ENCODE measurements at places on chromosomes 7 and 10.

- DNase-seq: no peak
Observed at GRCh38 chr10:47277352-47278151, 22.4 kb upstream of the GDF10 start.

- DNase-seq: no peak
Observed at GRCh38 chr10:121910673-121911420, 17.0 kb downstream of the ATE1 start.

DNA sequence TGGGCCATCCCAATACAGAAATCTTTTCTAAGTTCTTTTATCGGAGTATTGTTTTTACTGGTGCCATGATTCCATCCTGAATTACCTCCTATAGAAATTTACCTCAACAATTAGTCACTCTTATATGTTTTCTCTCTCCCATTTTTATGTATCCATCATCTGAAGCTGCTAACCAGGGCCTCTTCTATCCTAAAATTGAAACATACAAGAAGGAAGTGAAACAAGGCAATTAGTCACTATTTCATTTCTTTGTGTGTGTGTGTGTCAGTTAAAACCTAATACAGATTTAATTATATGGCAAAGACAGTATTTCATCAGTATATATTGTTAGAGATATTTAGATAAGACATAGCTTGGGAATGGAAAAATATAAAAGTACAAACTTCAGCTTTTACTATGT lies 148.4 kb upstream of the AHR start:
- DNase-seq: no peak

- no peak for DNase-seq
Observed at GRCh38 chr10:71554671-71555070, 158.0 kb downstream of the CDH23 start.

DNA sequence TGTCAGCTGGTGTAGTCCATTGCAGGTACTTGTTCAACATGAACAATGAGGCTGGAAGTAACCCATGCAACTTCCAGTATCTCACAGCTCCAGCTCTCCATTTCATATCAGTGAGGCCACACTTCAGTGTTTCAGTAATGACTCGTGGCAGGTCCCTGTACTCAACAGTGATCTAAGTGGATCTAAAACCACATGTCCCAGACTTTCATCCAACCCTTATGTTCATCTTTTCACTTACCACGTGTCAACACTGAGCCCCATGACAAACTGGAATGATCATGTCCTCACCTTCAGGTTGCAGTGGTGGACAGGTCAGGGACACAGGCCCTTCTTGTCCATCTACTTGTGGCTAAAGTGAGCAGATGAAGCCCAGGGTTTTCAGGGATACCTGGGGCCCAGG lies 155.0 kb upstream of the GRB10 start:
- DNase-seq: no peak

DNA sequence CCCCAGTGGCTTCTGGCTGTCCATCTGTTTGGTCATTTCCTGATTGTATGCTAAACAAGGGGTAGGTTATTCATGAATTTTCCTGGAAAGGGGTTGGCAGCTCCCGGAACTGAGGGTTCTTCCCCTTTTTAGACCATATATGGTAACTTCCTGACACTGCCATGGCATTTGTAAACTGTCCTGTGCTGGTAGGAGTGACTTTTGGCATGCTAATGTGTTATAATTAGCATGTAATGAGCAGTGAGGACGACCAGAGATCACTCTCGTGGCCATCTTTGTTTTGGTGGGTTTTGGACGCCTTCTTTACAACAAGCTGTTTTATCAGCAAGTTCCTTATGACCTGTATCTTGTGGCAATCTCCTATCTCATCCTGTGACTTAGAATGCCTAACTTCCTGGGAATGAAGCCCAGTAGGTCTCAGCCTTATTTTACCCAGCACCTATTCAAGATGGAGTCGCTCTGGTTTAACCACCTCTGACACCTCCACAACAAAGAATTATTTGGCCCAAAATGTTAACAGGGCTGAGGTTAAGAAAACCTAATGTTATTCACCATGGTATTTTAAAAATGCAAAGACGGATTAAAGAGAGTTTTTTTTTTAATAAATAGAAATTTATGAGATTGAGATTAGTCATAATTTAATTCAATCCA lies 2.4 kb upstream of the PTN start:
- no peak for DNase-seq

- DNase-seq: no peak
Observed at GRCh38 chr7:42351316-42351935, 114.4 kb upstream of the GLI3 start.

DNA sequence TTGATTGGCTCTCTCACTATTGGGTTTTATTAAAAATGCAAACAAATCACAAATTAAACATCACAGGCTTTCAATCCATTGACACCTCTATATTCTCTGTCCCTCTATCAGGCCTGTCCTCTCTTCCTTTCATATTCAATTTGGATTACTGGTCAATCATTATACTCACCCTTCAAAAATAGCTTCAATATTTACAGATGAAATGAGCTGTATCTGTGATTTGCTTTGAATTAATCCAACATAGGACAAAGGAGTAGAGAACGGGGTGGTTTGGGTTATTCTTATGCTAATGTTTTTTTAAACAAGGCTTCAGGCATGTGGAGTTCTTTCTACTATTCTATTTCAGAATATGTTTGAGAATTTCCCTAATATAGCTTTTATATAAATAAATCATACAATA lies 2.3 kb downstream of the TAS2R39 start:
- no peak for DNase-seq

GRCh38 chr10:25306386-25306785 lies 131.6 kb downstream of the GPR158 start:
- no peak for DNase-seq

- DNase-seq: no peak
Observed at GRCh38 chr10:67789769-67790168, 48.2 kb downstream of the DNAJC12 start.

GRCh38 chr10:3472287-3473051 lies 299.9 kb upstream of the PITRM1 start:
- DNase-seq: no peak

DNA sequence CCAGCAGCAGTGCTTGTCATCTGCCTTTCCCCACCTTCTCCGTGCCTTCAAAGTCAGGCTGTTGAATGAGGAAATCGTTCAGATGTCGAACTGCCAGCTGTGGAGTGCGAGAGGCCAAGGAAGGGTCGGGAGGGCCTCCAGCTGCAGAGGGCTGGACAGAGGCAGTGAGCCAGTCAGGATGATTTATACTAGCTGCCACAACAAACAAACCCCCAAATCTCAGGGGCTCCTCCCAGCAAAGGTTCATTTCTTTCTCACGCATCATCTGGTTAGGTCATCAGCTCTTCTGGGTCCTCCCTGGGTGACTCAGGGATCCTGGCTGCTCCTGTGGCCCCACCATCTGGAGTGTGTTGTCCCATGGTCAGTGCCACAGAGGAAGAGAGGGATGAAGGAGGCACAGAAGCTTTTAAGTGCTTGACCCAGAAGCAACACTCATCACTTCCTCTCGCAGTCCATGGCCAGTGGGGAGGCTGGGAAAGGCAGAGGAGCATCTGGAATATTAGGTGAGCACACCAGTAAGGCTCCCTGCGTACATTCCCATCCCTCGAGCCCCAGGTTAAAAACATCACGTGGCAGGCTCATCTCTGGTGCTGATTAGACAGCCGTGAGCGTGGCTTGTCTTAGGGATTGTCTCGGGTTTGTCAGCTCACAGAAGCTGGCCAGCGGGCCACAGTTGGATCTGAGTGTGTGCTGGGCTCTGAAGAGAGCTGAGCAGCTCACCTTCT lies 140.7 kb downstream of the RGS10 start:
- no peak for DNase-seq

DNA sequence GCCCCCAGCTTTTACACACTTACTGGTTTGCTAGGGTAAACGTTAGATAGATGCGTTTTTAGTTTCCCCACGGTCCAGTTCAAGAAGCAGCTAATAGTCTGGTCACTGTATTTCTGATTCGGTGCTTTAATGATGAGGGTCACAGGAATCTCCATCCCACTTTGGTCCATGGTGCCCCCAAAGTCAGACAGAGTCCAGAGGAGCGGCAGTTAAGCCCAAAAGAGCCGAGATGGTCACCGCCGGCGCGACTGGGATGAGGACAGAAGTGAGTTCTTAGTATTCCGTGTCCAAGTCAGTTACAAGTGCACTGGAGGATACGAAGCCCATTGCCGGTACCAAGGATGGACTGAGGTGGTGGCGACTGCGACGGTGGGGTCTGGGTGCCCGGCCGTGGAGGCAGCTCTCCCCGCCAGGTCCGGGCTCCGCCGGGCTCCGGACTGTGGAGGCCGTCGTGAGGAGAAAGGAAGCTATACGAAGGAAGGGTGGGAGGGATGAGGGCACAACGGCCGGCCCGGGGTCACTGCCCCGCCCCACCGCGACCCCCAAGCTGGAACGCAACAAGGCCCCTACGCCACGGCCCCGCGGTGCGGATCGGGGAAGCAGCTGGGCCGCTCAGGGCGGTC lies 663 bp downstream of the HERPUD2 start:
- DNase-seq: peak; percentile 23

DNA sequence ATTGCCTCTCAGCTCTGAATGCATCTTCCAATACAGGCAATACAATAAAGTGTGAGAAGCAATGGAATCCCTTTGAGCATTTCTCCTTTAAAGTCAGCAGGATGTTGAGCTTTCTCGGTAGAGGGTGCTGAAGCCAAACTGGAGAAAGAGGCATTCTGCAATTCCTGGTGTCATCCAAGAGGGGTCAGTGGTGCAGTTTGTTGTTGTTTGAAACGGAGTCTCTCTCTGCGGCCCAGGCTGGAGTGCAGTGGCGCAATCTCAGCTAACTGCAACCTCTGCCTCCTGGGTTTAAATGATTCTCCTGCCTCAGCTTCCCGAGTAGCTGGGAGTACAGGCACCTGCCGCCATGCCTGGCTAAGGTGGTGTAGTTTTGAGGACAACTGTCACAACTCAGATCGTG lies 486.5 kb downstream of the CALN1 start:
- no peak for DNase-seq

- DNase-seq: no peak
Observed at GRCh38 chr10:14621037-14621436, 153.7 kb downstream of the FAM107B start.

DNA sequence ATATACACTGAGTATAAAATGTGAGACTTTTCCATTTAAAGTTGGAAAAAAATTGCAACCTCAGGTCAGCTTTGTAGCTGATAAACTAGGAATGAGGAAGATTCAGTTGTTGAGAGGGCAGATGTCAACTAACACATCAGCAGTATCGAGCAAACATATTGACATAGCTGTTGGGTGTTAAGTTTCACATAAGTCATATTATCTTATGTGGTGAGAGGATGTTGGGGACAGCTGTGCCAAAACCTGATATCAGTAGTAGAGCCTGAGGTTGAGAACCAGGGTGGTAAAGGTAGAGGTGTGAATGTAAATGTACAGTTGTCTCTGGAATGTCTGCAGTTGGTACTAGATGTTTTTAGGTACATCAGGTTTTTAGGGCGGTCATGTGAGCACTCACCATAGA lies 5.0 kb downstream of the ZRANB1 start:
- no peak for DNase-seq

GRCh38 chr7:85031475-85031874 lies 155.4 kb downstream of the SEMA3D start:
- DNase-seq: no peak

- no peak for DNase-seq
Observed at GRCh38 chr10:61923210-61923949, 21.9 kb downstream of the ARID5B start.

- no peak for DNase-seq
Observed at GRCh38 chr10:126439942-126440341, 51.7 kb upstream of the ADAM12 start.

GRCh38 chr7:97858221-97858620 lies 14.0 kb downstream of the ASNS start:
- DNase-seq: no peak

DNA sequence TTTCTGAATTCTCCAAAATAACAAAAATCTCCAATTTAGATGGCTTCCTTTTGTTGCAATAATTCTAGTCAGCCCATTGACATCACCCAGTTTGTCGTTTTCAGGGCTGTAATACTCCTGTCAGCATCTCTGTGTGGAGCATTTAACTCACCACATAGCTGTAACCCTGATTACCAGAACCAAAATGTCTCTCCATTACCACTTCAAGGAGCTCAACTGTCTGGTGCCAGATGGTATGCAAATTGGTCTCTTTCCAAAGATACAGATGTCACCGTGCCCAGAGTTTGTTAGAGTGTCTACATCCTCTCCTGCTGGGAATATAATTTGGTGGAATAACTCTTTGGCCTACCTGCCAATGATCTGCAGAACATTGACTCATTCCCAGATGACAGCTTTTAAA lies 350.3 kb upstream of the POT1 start:
- DNase-seq: no peak

- no peak for DNase-seq
Observed at GRCh38 chr7:128005117-128005516, 26.1 kb downstream of the LRRC4 start.

DNA sequence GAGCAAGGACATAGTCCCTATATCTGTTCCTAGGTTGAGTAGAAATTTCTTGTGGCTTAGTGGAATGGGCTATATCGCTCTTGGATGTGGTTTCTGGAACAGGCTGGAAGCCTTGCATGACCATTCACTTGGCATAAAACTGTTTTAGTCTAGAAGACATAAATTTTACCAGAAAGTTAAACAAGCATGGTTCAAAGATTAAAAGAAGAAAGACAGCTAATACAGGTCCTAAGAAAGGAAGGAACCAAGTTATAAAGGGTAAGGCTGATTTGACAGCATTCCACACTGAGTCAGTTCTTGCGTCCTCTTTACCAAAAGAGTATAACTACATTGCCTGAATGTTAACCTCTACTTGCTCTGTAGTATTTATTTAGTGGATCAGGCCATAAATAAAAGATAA lies 724.2 kb downstream of the SORCS1 start:
- DNase-seq: no peak

DNA sequence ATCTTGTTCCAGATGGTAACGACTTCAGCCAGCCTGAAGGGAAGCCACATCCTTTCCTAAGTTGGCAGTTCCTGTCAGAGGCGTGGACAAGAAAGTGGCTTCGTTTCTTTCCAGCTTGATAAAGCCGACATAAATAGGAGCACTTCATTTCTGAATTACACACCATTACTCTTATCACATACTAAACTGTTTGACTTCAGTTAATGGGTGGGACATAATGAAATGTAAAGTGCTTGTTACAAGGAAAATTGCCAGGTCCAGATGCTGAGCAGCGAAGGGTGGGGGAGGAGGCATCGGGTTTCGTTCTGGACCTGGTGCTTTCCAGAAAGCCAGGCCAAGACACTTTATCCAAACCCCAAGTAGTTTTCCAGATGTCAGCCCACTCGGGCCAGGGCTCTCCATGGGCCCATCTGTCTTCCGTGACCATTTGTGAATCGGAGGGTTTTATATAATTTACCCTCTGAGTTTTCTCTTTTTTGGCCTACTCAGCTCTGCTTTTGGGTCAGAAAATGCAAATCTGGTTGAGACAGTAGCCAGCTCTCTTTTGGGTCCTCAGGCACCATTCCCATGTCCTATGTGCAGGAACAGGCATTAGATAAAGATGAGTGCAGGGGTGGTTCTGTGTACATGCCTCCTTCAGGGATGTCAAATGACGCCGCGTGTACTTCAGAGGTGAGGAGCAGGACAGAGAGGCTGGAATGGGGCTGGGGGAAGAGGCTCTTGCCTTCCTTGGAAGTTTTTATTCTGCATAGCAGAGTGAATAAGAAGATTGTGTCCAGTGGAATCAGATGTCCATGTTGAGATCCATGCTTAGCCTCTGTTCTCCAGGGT lies 90.2 kb downstream of the TACC2 start:
- no peak for DNase-seq

All from effector memory CD8-positive, alpha-beta T cell (primary cell).